ENCODE measurements at places on chromosomes 7 and 10.
A peak's percentile ranks its signal among the peaks of the same experiment; 100 is the strongest.

GRCh38 chr10:71278691-71279588 is 40.1 kb upstream of the SLC29A3 start:
- no peak for DNase-seq

DNA sequence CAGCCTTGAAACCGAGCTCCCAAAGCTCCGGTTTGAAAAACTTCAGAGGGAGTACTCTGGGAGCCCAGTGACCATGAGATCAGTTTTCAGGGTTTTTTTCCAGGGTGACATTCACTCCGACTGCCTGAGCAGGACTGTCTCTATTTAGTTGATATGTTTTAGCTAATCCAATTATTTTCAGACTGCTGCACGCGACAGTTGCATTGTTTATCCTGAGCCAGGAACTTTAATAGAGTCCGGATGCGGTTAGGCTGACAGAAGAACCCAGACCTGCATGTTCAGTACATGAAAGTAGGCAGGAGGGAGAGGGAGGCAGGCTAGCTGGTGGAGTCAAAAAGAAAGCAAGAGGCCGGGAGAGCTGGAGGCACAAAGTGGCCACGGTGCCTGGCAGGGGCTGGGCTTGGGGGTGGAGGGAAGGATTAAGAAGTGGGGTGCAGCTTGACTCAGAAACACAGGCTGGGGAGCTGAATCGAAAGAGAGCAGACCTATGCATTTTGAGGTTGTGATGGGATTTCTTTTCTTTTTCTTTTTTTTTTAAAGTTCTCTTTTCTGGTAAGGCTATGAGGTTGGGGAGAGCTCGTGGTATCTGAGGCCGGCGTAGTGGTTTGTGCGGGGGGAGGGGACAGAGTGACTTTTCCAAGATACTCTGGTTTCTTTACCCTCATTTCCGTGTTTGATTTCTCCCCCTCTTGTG is 5.7 kb downstream of the GATA3 start:
- no peak for DNase-seq

GRCh38 chr10:36761121-36761520 is 364.3 kb upstream of the ANKRD30A start:
- DNase-seq = no peak

- no peak for DNase-seq
These were observed 12.7 kb upstream of the GJD4 start for GRCh38 chr10:35592441-35592840.

DNA sequence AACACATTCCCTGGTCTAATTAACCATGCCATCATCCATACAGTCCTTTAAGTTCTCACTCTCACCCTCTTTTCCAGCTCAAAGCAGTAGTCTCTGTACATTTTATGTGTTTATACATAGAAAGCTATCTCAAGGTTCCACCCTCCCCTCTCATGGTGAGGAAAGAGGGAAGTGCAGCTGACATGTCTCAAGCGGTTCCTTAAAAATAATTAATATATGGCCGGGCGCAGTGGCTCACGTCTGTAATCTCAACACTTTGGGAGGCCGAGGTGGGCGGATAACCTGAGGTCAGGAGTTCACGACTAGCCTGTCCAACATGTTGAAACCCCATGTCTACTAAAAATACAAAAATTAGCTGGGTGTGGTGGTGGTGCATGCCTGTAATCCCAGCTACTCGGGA is 36.7 kb downstream of the ZC3HAV1 start:
- DNase-seq = no peak

GRCh38 chr10:306007-306674 is 170.9 kb downstream of the ZMYND11 start:
- no peak for DNase-seq

GRCh38 chr10:21161647-21162046 is 264.5 kb upstream of the NEBL start:
- no peak for DNase-seq

DNA sequence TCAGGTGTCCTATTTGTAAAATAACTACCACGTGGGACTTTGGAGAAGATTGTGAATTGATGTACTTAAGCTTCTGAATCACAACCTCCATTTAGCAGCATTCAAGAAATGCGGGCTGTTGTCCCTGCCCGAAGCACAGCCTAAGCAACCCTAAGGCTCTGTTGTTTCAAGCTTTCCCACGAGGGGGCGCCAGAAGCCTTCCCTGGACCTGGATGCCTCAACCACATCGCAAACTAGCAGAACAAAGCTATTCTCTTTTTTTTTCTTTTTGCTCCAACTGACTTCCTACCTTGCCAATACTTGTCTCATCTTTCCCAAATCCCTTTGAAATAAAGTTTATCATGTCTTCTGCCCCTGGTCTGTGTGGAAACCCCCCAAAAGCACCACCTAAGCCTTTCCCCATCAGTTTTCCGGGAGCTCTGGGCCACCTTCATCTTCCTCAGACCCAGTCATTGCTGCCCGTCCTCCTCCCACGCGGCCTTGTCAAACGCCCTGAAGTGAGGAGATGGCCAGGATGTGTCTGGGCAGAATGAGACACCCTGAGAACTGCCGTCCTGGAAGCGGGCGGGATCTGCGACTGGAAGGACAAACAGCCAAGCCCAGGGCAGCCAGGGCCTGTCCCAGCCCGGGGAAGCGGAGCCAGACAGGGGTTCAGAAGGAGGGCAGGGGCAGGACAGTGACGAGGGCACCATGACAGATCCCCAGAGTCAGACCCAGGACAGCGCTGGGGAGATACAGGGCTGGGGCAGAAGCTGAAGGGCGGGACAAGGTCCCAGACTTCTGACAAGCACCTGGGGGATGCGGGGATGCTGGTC is 112.7 kb downstream of the SLIT1 start:
- peak; percentile 79 for DNase-seq

GRCh38 chr7:28808796-28809533 is 149.2 kb downstream of the TRIL start:
- DNase-seq = no peak

GRCh38 chr7:96308253-96308949 is 13.5 kb downstream of the SLC25A13 start:
- DNase-seq = no peak

GRCh38 chr10:79242620-79243152 is 104.6 kb upstream of the PPIF start:
- DNase-seq = peak; percentile 89

DNA sequence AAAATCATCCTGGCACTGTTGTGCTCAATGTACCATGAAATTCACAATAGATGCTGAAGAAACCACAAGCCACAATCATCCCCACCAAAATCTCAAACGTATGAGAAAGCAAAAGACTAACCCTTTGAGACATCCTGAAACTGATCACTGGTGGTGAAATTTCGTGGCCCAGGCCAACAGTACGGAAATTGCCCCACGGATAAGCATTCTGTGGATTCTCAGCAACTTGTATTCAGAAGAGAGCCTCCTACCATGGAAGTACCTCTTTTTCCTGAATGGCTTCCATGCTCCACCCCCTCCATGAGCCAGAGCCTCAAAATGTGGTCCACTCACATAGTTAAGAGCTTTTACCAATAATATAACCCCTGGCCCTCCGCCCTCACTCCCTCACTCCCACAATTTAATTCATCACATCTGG is 163.9 kb upstream of the AUTS2 start:
- DNase-seq = no peak

GRCh38 chr7:10888861-10889260 is 84.8 kb upstream of the PHF14 start:
- no peak for DNase-seq

GRCh38 chr10:112678987-112679386 is 232.0 kb downstream of the VTI1A start:
- no peak for DNase-seq

All from RWPE1 (cell line).